ENCODE measurements at places on chromosomes 4 and X.

DNA sequence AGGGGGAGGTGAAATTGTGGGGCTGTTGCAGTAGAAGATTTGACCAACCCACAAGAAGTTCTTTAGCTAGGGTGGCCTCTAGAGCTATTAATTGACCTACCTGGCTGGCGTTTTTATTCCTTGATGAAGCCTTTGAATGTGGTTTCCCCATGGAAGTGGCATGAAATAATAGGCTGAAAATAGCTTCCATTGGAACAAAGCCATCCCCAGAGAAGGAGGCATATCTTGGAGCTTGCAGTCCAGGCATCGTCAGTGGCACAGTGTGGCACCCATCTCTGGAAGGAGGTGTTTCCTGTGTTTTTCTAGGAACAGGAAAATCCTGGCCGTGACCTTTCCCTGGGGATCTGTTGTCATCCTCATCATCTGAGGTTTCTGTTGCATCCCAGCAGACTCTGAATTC lies 96.3 kb upstream of the WDR1 start:
- no peak for DNase-seq

GRCh38 chr4:9970399-9971011 lies 50.8 kb downstream of the SLC2A9 start:
- no peak for DNase-seq

- DNase-seq = no peak
These were observed 53.0 kb downstream of the TMEM154 start for GRCh38 chr4:152626790-152627189.

- DNase-seq = no peak
These were observed 164.8 kb upstream of the EMCN start for GRCh38 chr4:100682477-100683218.

Measured in HS-27A (cell line).